ENCODE measurements at places on chromosomes 2 and 18. TPM values are rescaled to one million over a fixed set of nuclear protein-coding genes. Genes with fewer than 3 reads are reported as not detected.

ME2 gene
- 39.0 TPM for total RNA-seq

- DNase-seq: no peak
Observed at GRCh38 chr2:164922134-164922533, 33.2 kb downstream of the SLC38A11 start.

CAPN14 gene
- 0.14 TPM for total RNA-seq

GRCh38 chr2:234790380-234790779 lies 161.4 kb upstream of the SH3BP4 start:
- no peak for DNase-seq

- DNase-seq: no peak
Observed at GRCh38 chr2:64595397-64596176, 58.1 kb downstream of the SERTAD2 start.

MYOM1 gene
- total RNA-seq: 138 TPM

DNA sequence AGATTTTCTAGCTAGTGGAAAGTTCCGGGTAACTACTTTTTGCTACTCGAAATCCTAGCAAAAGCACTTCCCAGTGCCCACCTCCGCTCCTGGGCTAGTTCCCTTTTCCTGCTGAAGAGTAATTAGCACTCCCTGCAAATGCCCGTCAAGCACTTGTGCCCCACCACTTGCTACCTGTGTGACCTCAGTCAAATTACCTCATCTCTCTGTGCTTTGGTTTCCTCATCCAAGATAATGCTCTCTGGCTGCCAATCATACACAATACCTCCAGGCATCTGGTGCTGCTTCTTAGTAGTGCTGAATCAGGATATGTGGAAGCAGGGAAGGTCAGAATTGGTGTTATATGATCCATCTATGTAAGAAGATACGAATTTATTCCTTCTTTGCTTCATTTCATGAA lies 102.1 kb upstream of the CDCA7 start:
- no peak for DNase-seq

GRCh38 chr2:134020608-134021007 lies 233.3 kb upstream of the MGAT5 start:
- no peak for DNase-seq
